Activated CD4-positive, alpha-beta T cell treated with anti-CD3 and anti-CD28 coated beads for 1 hour (primary cell): ENCODE measurements at places on chromosomes 4 and X.

- DNase-seq: no peak
Observed at GRCh38 chrX:10129229-10129628, 27.5 kb upstream of the CLCN4 start.

GRCh38 chrX:141619336-141619735 lies 29.8 kb downstream of the SPANXA2 start:
- no peak for DNase-seq

DNA sequence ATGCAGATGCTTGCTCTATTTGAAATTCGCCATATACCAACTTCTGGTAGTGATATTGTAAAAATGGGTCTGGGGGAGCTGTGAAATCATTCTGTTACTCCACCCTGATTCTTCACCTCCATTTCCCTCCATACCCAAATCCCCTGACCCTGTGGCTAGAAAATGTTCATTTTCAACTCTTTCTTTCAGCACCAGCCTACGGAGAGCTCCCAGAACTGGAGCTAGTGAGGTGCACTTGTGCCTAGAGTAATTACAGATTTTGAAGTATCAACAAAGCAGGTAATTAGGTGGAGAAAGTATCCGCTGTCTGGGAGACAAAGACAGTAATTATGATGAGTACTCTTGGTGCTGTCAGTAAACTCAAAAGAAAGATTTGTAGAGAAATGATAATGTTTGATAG lies 8.1 kb downstream of the ARHGAP36 start:
- no peak for DNase-seq

DNA sequence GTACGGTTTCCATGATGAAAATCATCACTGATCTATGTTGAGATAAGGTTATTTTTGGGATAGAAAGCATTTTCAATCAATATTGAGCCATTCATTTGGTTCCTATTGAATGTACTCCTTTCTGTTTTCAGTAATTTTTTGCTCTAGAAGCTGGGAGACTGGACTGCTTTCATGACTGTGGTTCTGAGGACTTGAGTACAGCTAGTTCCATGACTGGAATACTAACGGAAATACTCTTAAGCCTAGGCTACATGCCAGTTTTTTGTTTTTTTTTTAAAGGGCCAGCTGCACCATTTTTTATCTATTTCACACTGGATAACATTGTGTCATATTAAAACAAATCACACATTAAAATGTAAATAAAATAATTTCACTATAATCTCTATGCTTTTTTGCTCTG lies 16.7 kb downstream of the PRR32 start:
- DNase-seq: no peak

DNA sequence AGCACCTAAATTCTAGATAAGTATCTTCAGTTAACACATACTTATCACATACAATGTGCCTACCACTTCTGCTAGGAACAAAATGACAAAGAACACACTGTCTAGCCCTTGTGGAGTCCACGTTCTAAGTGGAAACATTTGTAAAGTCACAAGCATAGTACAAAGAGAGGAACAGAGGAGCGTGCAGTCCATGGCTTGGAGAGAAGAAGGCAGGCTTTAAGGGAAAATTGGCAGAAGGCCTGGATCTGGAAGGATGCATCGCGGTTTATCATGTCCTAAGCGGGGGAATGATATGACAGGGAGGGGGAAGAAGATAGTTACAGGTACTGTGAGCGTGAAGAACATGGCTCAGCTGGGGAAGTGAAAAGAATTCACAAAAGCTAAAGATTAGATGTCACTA lies 218.0 kb downstream of the PRDM5 start:
- no peak for DNase-seq

GRCh38 chr4:109114501-109114900 lies 188.0 kb downstream of the COL25A1 start:
- DNase-seq: no peak

DNA sequence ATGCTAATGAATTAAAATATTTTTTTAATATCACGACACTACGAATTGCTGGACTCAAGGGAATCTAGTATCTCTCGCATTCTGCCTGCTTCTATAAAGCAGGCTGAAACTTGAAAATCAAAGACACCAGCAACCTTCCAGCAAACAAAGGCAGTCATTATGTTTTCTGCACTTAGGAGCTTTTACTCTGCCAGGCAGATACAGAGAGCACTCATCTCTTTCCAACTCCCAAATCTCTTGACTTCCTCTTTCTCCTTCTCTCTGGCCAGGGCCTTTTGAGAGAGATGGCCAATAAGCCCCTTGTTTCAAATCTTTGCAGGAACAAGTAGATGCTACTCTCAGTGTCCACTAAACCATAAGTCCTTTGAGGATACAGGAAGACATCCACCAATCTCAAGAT lies 95.2 kb upstream of the KLF3 start:
- DNase-seq: no peak

DNA sequence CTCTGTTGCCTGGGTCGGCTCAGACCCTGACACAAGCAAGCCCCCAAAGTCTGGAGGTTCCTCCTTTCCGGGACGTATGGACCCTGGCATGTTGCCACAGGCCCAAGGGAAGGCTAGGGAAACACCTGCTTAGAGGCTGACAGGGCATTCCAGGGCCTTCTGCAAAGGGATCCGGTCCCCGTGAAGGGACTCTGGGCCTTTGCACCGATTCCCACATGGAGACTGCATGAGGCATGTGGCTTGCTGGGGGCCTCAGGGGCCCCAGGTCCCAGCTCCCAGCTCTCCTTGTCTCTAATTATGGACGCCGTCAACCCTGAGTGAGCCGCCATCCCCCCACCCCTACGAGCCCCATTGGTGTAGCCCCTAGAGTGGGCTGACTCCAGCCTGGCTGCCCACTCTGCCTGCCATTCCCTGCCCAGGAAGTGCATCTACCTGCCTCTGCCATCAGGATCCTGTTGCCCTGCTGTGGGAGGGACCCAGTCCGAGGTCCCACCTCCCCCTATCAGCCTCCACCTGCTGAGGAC lies 4.2 kb upstream of the RGS12 start:
- DNase-seq: no peak

- DNase-seq: no peak
Observed at GRCh38 chr4:47659342-47659741, 174.3 kb downstream of the ATP10D start.

DNA sequence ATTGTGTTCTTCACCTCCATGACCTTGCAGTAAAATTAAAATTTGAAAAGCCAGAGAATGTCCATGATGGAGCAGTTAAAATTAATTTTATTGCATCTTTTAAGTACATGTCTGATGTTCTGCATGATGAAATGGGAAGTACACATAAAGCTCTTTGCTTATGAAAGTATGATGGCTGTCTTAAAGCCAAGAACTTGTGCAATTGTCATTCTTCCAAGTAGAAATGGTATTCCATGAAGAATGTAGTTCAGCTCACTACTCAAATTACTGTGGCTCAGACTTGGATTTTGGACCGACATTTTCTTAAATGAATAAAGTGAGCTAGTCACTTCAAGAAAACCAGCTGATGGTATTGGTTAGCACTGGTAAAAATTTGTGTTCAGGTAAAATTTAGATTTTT lies 161.7 kb upstream of the CXCL13 start:
- no peak for DNase-seq

DNA sequence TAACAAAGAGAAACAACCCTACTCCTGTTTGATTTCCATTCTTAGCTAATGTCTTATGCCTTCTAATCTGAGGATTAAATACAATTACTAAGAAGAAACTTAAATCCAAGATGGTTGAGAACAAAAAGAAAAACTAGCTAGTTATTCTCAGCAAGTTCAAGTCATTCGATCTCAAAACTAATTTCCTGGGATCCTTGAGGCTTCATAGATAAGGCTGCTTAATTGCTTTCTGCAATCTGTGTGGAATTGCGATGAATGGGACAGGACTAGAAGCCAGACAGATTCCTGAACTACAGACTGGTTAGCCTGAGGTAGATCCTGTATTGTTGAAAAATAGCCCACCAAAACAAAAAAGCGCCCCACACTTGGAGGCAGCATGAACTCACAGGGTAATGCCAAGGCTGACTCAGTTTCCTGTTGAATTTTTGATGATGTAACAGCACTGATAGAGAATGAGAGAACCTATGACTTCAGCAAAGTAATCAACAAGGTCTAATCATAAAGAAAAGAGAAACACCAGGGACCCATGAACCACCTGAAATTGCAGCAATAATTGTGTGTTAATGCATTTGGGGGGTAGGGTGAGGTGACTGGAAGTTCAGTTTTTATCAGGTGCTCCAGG lies 33.9 kb downstream of the KLHL15 start:
- DNase-seq: no peak

GRCh38 chr4:71255976-71256375 lies 82.8 kb upstream of the SLC4A4 start:
- DNase-seq: no peak

DNA sequence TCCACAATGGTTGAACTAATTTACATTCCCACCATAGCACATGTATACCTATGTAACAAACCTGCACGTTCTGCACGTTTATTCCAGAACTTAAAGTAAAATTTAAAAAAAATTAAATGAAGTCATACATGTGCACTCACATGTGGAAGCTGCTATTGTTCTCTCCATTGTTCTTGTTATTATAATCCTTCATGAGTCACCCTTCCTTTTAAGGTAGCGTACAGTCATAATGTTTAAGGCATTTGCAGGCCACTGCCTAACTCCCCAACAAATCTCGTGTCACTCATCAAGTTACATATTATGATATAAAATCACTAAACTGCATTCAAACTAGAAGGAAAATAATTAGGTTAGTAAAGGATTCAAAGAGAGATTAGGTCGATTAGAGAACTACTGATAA lies 63.6 kb downstream of the SLC7A11 start:
- DNase-seq: no peak

- DNase-seq: no peak
Observed at GRCh38 chr4:184103527-184104264, 114.0 kb downstream of the ENPP6 start.

DNA sequence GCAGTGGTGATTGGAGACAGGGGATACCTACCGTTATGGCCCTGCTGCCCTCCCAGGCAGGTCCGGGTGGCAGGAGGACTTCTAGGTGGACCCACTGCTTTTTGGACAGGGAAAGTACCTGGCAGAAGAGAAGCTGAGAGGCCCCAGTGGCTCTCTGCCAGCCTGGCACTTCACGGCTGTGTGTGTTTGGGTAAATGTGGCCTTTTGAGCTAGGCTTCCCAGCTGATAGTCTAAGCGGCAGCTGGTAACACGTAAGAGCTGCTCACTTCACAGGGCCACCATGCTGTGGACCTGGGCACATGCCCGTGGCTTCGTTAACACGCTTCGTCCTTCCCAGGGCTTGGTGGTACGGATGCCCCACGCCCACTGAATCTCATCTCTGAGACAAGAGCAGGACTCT lies 92.0 kb upstream of the CLCN4 start:
- no peak for DNase-seq

DNA sequence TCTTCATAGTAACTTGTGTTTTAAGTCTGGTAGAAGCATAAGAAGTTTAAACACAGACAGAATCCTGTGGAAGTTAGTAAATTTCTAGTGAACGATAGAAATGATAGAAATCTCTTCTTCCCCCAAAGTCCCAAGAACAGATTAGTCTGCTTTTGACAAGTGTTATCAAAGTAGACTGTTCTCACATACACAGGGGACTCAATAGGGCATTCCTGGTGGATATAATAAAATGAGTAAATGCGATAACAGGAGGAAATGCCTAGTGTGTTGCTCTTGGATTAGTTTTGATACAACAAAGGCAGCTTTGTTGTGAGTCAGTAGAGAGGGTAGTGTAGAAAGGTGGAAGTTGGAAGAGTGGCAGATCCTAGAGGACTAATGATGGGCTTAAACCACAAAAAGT lies 43.5 kb downstream of the CLCN3 start:
- DNase-seq: no peak
